ENCODE measurements at places on chromosomes 2 and 18.
A peak's percentile ranks its signal among the peaks of the same experiment; 100 is the strongest.

GRCh38 chr18:9359796-9360195, 25.2 kb downstream of the TWSG1 start:
- no peak for DNase-seq

- peak; percentile 79 for DNase-seq
Measured at GRCh38 chr18:37403100-37403781, 162.4 kb downstream of the CELF4 start.

GRCh38 chr2:229179628-229180027, 91.5 kb downstream of the PID1 start:
- DNase-seq = no peak

DNA sequence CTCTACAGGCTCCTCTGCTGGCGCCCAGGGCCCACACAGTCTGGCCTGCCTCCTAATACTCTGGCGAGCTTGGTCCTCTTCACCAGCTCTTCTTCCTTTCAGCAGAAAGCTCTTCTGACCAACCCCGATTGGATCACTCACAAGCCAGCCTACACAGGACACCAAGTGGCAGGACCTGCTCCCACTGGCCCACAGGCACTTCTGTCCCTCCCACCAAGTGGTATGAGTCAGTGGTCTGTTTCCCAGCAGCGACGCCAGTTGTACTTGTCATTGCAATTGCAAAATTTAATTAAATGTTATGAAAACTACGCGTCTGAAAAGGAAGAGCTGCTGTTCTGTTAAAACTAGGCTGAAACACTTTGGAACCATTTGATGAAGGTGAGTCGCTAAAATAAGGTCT, 46.7 kb downstream of the NDUFA10 start:
- no peak for DNase-seq

DNA sequence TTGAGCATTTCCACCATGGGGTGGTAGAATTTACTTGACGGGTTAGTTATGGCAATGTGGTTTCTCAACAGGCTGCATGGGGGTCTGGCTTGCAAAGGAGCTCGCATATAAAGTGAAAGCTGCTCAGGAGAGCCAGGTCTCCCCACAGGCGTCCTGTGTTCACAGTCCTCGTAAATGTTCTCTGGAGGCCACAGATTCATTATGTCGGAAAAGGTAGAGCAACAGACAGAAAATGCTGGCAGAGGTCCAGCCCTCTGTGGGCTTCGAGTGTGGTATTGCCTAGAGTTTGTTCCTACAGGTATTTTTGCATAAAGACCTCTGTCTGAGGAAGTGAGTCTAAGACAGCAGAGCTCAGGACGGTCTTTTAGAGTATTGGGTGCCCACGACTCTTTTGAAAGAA, 96.4 kb downstream of the CDCA7 start:
- DNase-seq = no peak

- no peak for DNase-seq
Measured at GRCh38 chr2:112821142-112821541, 15.4 kb downstream of the IL1B start.

DNA sequence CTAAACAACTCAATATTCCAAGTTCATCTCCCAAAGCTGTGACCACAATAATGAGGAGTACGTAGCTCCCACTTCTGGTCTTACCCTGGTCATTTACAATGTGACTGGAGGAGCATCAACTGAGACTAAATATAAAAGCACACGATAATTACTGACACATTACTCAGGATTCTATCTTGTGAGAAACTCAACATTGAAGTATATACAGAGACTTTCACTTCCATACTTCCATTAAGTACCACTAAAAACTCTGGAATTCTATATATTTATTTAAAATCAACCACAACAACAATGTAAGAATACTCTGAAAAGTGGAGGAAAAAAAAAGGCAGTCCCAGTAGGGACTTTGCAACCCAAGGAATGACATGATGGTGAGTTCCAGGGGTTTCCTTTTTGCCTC, 61.4 kb downstream of the XDH start:
- DNase-seq = no peak

GRCh38 chr18:49225160-49225559, 235.3 kb downstream of the DYM start:
- no peak for DNase-seq

DNA sequence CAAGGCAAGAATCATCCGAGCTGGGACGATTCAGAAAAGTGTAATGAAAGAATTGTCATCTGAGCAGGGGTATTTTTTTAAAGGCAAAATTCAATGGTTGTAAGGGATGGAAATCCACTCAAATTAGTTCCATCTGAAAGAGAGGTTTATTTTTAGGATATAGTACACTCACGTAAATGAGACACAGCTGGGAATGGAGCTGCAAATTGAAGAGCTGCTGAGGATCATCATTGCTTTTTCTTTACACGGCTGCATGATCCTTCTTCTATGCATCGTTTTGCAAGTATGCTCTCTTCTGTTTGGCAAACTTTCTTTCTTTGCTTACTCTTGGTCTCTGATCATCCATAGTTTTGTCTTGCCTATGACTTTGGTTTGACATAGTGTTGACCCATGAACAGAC, 27.4 kb upstream of the CUL3 start:
- DNase-seq = no peak

- no peak for DNase-seq
Measured at GRCh38 chr2:164066095-164066494, 330.3 kb upstream of the FIGN start.

- no peak for DNase-seq
Measured at GRCh38 chr2:49288113-49288705, 133.9 kb upstream of the FSHR start.

GRCh38 chr2:147482111-147482895, 362.5 kb upstream of the ACVR2A start:
- no peak for DNase-seq

DNA sequence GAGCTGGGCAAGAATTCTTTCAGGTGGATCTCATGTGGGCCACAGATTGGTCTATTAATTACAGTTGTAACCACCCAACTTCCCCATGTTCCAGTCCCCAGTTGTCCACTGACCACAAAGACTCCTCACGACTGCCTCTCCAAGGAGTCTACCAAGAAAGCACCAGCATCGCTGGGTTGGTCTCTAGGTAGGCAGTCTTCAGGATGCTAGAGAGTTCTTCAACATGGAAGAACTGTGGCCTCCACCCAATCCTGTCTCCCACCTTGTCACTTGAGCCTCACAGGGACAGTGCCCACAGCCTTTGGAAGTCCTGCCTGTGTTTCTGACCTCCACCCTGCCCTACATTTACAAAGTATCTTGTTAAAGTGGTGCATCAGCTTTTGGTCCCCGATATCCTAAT, 184.7 kb upstream of the FN1 start:
- DNase-seq = no peak

- DNase-seq = no peak
Measured at GRCh38 chr2:27170581-27171337, 22.0 kb downstream of the TCF23 start.

DNA sequence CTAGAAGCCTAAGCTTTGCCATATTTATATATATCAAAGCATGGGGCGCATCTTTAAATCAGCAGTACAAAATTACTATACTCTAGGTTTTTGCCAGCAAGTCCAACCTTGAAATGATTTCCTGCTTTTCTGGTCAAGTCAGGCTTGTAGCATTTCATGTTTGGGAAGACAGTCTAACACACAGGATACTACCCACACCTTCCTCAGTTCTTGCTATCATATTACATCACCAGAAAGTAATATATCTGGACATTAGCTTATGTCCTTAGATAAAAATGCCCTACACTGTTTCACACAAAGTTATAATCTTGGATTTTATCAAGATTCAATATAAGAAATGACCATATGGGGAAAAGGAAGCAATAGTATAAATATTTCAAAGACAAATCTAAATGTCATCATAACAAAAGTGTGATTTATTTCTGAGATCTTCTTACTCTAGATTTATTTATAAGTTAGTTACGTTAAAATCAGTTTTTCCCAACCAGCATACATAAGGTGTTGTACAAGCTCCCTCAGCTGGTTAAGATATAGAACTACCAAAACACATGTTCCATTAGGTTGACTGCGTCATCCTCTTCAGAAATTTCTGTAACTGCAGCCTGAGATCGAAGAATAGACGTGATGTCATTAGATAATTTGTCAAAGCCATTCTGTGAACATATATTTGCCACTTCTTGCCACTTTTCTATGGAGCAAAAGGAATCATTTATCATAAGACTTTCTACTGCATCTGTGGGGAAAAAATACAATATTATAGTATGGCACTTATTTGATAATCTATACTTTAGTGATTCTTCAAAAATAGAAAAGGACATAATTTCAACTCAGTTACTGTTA, 56.6 kb downstream of the CLHC1 start:
- DNase-seq = peak; percentile 54

- DNase-seq = no peak
Measured at GRCh38 chr2:161552015-161552414, 72.2 kb upstream of the SLC4A10 start.

DNA sequence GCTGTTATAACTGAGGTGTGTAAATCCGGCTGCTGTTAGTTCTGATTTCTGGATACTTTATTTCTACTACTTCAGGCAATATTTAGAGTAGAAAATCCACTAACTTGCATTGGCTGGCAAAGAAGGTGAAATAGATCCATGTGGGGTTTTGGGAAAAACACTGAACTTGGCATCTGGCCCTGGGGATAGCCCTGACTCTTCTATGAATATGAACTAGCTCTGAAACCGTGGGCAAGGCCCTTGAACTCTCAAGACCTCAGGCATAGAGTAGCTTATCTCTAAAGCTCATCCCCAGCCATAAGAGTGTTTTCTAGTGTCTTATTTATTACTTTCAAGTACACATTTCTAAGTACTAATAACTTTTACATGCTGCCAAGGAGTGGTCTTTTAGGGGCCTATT, 25.8 kb downstream of the PARD3B start:
- DNase-seq = no peak

GRCh38 chr18:2723207-2723606, 67.7 kb downstream of the SMCHD1 start:
- no peak for DNase-seq

- no peak for DNase-seq
Measured at GRCh38 chr2:83572400-83572799, 886.7 kb downstream of the SUCLG1 start.

- DNase-seq = no peak
Measured at GRCh38 chr18:44909191-44909719, 228.6 kb downstream of the SETBP1 start.

- DNase-seq = peak; percentile 81
Measured at GRCh38 chr2:12303181-12304030, 413.3 kb upstream of the TRIB2 start.

DNA sequence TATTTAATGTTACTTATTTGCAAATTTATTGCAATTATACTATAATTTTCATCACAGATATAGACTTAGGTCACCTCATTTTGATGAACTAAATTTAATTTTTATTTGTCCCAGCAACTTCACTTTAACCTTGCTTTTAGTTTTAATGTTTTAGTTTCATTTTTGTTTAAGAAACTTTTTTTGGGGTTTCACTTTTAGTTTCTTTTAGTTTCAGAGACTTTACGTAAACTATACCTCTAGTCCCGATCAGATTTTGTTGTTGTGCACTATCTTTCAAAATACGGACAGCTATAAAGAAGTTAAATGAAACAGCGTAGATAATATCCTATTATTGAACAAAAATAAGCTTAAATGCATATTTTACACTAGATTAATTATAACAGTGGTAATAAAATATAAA, 460.5 kb downstream of the ERBB4 start:
- DNase-seq = no peak

DNA sequence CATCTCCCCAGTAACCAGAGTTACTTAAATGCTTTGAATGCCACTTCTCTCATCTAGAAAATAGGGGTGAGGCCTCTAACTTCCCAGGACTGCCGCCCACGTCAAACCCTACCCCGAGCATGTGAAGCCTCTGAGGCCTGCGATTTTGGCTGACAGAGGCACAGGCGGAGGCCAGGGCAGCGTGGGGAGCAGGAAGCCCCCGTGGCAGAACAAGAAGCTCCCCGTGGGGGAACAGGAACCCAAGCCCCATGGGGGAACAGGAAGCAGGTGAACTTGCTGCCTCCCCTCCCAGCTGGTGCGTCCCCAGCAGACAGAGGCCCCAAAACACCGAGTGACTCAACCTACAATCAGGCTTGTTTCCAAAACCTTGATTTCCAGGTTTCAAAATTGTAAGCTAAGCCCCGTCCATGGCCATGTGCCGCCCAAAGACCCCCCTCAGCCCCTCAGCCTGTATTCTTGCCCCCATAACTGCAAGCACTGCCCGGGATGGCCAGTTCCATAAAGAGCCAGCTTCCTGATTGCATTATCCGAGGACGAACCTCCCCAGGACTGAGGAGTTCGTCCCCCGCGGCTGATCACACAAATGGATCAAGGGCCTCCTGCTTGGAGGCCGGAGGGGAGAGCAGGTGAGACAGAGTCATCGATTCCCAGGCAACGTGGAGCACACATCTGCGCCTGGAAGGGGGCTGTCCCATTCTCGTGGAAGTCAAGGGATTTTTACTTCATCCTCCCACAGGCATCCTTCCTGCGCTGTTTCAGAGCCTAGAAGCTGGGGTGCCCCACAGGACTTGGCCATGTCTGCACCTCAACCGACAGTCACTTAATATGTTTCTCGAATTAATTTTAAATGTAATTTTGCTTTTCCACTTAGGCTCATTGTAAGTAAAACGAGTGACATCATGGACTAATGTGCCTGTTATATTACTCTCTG, 36.3 kb upstream of the CTDP1 start:
- DNase-seq = no peak

DNA sequence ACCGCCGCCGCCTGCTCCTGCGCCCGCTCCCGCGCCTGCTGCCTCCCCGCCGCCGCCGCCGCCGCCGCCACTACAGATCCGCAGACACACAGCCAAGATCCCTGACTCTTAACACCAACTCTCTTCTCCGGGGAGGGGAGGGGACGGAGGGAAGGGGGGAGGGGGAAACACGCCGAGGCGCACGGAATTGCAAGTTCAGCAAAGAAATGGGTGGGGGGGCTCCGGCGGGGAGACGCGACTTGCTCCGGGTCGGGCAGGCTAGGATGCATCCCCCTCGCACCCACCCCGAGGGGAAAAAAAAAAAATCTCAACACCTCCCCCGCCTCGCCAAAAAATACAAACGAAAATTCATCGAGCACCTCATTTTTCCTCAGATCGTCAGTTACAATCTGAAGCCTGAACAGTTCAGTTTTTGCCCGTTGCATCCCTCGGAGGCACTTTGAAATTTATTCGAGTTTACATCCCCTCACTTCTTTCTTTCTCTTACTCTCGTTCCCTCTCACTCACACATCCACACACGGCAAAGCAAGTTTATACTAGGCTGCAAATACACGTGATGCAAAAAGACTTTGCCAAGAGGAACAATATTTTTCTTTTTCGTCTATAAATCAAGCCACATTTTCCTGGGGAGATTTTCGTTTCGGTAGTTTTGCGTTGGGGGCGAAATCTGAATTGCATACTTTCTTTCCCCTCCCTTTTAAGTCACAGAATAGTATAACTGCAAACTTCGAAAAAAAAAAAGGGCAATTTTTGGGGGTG, at the start of gene TCF4:
TCF4 (minus strand) TSS at position 82 of the 759 bp plus-strand sequence. CDS start 1,076 bp downstream, outside the sequence.
- DNase-seq = no peak

All from urothelium cell line (cell line).